ENCODE measurements at places on chromosomes 1 and 21.

DNA sequence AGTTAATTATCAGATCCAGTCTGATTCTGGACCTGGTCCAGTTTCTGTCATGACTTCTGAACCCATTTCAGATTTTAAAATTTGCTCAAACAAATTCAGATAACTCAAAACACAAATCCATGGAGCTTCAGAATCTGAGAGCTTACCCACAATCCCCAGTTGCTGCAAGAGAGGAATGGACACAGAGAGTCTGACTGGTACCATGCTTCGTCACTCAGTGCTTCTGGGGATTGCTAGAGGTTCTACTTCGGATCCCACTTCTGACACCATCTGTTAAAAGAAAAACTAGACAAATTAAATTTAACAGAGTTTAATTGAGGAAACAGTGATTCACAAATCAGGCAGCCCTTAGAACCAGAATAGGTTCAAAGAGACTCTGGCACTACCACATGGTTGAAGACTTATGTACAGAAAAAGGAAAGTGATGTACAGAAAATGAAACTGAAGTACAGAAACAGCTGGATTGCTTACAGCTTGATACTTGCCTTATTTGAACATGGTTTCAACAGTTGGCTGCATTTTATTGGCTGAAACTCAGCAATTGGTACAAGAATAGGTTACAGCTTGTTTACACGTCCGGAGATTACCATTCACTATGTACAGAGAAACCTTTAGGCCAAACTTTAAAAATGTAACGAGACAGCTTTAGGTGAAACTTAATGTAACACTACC, 60.7 kb upstream of the TEKT2 start:
- no peak for DNase-seq

DNA sequence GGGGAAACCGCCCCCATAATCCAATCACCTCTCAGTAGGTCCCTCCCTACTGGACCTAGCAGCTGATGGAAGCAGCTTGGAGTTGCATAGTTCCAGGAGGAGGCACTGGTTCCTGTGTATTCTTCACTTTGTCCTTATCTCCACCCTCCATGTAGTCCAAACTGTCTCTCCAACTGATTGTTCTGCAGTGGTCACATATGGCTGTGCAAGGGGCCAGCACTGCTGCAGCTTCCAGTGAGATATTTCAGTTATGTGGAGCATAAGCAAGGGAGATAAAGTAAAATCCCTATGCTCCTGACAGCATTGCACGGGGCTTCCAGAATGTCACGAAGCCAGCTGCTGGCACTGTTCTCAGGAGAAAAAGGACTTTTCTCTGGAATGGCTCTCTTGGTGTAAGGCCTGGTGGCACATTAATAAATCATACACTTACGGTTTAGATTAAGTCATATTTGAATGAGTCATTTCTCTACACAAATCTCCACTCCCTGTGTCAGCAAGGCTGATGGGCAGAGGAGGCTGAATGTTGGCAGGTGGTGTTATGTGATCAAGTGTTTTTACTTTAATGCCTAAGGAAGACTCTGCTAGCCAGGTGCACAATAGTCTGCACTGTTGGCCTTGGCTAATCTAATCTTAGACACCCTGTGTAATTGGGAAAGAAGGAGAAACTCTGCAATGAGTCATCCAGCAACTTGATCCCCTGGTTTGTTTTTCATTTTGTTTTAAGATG, 93.4 kb downstream of the KCNK1 start:
- DNase-seq = no peak

DNA sequence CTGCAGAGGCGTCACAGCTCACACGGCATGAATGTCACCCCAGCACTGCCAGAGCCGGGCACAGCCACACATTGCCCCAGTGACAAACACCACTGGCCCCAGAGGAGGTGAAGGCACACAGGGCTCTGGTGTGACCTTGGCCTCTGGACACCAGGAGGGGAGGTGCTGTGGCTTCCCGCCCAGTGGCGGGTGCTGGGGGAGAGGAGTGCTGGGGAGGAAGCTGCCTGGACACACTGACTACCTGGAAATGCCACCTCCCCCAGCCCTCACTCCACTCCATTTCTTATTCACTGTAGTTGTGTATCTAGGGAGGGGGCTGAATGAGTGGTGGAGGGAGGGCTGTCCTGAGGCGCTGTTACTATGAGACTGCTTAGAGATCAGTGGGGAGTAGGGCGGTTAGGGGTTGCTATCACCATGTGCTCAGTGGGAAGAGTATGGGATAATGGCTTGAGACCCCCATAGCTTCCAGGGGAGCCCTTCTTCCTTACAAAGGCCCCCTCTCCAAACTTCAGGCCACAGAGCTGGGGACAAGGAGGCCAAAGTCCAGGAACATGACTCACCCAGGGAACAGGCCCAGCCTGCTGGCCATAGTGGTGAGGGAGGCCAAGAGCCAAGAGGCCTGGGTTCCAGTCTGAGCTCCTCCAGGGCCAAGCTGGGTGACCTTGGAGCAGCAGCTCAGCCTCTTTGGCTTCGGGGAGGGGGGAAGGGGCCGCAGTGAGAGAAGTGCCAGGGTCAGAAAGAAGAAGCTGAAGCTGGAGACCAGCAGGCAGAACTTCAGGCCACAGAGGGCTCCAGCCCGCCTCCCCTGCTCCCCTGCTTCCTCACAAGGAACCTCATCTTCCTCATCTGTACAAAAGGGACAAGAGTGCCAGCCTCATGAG, 40.1 kb downstream of the AHDC1 start:
- DNase-seq = no peak

- DNase-seq = no peak
These were observed 714.9 kb downstream of the ADGRL2 start for GRCh38 chr1:82515650-82516049.

DNA sequence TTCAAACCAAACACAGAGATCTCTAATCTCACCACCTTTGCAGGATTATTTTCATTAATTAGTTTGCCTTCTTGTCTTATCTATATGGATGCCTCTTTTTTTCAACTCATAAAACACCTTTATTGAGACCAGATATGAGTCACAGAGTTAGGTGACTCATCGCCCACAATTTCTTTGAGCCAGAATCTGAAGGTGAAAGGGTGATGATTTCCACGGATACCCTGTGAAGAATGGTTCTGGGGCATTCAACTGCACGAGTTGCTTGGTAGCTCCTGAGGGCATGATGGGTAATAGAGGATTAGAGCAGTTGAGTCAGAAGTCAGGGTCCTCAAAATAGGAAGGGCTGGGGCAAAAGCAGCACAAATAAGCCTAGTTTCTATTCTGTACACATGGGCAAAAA, 128.2 kb downstream of the TBX19 start:
- DNase-seq = peak; percentile 10

DNA sequence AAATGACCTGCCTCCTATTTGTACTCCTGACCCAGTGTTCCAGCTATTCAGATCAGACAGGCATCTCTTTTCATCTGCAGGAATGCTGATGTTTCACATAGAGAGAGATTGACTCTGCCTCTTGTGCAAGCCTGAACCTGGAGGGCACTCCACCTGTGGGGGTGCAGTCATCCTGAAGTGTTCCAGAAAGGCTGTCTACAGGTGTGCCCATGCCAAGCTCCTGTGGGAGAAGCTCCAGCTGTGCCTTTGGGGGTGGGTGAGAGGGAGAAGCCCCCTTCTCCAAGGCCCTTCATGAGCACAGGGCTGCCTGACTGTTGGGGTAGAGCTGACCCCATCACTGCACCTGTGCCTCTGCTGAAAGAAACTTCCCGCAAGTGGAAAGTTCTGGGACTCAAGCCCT, 22.8 kb downstream of the IFI44 start:
- DNase-seq = no peak

DNA sequence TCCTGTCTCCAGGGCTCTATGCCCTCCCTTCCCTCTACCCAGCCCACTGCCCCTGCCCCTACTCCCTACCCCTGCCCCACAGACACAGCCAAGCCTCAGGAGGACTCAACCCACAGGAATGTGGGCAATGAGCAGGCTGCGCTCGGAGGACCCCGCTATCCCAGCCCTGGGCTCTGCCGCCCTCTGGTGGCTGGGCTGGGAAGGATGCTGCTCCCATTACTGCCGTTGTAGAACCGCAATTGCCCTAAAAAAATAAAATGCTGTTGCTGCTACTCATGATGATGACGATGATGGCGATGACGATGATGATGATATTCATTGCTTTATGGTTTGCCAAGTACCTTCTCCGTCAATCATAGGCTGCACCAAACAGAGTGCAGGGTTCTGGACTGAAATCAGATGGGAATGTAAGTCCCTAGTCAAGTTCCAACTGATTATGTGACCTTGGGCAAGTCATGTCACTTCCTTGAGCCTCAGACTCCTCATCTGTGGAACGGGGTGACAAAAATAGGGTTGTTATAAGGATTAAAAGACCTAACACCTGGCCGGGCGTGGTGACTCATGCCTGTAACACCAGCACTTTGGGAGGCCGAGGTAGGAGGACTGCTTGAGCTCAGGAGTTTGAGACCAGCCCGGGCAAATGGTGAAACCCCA, 24.6 kb downstream of the ARHGEF19 start:
- DNase-seq = peak; percentile 56

All from stimulated activated CD4-positive, alpha-beta T cell treated with anti-CD3 and anti-CD28 coated beads, Interleukin-15, amount 100 ng/mL, for 1 hour (primary cell).